Thyroid gland (tissue), 4 donors: ENCODE measurements at places on chromosomes 2 and 18. TPM values are rescaled to one million over a fixed set of nuclear protein-coding genes. Genes with fewer than 3 reads are reported as not detected.
A peak's percentile ranks its signal among the peaks of the same experiment; 100 is the strongest.

DNA sequence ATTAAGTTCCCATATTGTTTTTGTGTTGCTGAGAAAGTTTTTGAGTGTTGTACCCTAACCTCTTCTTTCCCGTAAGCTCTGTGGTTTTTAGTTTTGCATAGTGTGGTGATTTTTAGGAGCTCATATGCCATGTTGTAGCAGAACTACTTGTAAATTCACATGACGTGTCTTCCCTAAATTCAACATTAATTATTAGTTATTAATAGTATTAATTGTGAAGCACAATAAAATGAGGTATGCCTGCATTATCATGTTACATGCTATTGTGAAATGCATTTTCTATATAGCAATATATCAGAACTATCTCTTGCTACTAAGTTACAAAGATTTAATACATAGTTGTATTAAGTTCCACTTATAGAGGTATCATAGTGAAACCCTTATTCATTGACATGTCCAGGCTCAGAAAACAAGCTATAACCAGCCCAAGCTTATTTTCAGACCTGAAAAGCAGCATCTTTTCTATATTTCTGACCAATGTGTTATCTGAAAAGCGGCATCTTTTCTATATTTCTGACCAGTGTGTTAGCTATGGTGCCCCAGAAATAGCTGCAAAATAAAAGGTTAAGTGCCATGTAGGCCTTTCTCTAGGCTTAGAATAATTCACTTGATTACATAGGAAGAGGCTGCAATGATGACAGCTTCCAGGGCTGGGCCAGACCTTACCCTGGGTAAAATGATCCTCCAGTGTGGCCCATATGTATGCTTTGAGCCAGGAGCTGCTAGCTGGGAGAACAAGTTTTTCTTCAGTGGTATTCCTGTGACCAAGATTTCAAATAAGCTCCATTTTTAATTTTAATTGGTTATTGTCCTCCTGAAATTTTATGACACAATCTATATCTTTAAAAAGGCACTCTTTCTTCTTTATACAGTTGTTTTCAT is 21.6 kb downstream of the EPAS1 start:
- no peak overlapping the region for H3K4me3 ChIP-seq
- H3K36me3 ChIP-seq = no peaks in the 10 kb centered on the region
- DNase-seq = no peak
- peaks cover 35% of the 10 kb centered on the region for H3K4me1 ChIP-seq
- H3K27ac ChIP-seq = no peak overlapping the region
- no peaks in the 10 kb centered on the region for H3K27me3 ChIP-seq

DNA sequence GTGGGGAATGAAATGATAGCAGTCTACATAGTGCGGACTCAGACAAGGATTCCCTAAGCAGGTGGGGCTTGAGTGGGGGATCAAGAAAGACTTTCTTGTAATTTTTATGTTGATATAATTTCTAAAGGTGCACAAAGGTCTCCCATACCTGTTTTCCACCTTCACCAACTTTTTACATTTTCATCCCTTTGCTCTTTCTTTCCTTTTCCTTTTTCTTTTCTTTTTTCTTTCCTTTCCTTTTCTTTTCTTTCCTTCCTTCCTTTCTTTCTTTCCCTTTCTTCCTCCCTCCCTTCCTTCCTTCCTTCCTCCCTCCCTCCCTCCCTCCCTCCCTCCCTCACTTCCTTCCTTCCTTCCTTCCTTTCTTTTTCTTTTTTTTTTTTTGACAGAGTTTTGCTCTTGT is 10.1 kb upstream of the TRMT61B start:
- no peak overlapping the region for H3K27ac ChIP-seq
- no peaks in the 10 kb centered on the region for H3K36me3 ChIP-seq
- H3K4me1 ChIP-seq = no peaks in the 10 kb centered on the region
- no peak for DNase-seq
- H3K4me3 ChIP-seq = no peak overlapping the region
- no peaks in the 10 kb centered on the region for H3K27me3 ChIP-seq

DNA sequence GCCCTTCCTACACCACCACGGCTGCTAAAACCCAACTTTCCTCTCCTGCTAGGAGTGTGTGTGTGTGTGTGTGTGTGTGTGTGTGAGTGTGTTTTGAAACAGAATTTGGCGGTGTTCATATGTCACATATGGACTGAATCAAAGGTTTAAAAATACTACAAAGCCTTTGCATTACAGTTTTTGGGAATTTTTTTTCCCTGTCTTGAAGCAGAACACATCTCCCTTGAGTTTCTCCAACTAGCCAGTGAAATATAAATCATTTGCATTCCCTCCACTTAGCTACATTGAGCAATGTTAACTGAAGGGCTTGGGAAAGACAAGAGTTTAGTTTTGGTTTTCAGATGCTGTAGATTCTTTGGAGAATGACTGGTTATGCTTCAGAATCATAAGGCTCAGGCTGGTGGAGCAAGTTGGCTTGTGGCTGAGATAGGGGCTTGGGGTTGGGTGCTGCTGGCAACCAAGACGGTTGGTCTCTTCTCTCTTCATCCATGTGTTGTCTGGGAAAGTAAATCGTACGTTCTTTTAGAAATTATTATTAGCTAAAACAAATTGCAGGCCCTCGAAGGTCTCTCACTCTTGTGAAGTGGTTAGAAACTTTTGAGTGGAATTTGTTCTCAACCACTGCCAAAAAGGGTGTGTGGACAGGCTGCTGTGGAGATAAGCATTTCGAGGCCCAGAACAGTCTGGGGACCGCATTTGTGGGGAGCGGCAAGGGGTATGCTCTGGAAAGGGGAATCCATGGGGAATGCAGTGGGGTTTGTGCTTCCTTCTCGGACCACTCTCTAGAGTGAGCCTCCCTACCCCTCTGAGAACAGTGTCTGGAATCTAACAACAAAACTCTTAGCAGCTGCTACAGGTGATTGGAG is 1.4 kb downstream of the NRP2 start:
- H3K27ac ChIP-seq = peak overlapping the region; percentile 80
- peaks cover 36% of the 10 kb centered on the region for H3K4me1 ChIP-seq
- H3K4me3 ChIP-seq = peak overlapping the region; percentile 10
- H3K27me3 ChIP-seq = no peaks in the 10 kb centered on the region
- DNase-seq = no peak

DNA sequence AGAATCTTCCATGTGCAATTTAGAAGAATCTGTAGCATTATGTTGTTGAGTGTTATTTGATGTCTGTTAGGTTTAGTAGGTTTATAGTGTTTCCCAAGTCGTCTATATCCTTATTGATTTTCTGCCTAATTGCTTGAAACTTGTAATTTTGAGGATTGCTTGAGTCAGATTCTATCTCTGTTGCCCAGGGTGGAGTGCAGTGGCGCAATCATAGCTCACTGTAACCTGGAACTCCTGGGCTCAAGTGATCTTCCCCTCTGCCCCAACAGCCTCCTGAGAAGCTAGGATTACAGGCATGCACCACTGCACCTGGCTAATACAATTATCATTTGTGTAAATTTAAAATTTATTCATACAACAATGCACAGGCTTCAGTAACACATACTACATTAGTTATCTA is 3.1 kb upstream of the TCF23 start:
- no peaks in the 10 kb centered on the region for H3K4me1 ChIP-seq
- H3K36me3 ChIP-seq = no peaks in the 10 kb centered on the region
- H3K27me3 ChIP-seq = no peaks in the 10 kb centered on the region
- H3K4me3 ChIP-seq = no peak overlapping the region
- no peak for DNase-seq

DNA sequence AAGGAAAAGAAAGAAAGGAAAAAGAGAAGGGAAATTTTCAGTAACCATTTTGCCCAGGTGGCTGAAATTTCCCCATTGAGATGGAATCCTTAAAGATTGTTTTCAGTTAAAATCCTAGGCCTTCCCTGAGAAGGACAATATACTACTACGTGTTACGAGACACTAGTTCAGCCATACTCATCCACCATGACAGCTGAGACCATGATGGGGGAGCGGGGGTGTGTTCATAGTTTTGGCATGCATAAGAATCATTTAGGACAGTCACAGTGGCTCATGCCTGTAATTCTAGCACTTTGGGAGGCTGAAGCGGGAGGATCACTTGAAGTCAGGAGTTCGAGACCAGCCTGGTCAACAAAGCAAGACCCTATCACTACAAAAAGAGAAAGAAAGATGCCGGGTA is 28.0 kb downstream of the PLA2R1 start:
- no peaks in the 10 kb centered on the region for H3K27me3 ChIP-seq
- peaks cover 26% of the 10 kb centered on the region for H3K4me1 ChIP-seq
- H3K27ac ChIP-seq = peak overlapping the region; percentile 6
- H3K4me3 ChIP-seq = no peak overlapping the region

DNA sequence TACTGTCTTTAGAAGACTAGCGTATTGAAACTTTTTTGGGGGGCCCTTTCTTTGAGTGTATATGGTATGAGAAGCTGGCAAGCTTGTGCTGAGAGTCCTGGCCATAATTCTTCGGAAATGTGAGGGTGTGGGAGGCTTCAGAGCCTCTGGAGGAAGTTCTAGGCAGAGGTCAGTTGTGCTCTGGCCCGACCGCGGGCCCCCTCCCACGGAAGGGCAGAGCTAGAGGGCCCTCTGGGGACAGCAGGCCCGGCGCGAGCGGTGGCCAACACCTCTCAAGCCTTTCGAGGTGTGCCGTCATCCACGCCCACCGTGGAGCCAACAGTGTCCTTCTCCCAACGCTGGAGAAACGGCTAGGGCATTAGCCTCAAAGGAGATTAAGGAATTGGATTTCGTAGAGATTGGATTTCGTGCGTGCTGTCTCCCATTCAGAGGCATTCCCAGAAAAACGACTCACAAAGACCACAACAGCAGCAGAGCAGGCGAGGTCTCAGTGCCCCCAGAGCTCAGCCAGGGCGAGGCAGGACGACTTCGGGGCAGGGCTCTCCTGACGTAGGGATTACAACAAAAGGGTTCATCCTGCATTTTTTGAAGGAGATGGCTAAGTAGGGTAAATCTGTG is 2.2 kb upstream of the MTCL1 start:
- H3K4me1 ChIP-seq = peaks cover 19% of the 10 kb centered on the region
- H3K27ac ChIP-seq = no peak overlapping the region
- H3K36me3 ChIP-seq = no peaks in the 10 kb centered on the region
- no peak for DNase-seq
- no peak overlapping the region for H3K4me3 ChIP-seq

DNA sequence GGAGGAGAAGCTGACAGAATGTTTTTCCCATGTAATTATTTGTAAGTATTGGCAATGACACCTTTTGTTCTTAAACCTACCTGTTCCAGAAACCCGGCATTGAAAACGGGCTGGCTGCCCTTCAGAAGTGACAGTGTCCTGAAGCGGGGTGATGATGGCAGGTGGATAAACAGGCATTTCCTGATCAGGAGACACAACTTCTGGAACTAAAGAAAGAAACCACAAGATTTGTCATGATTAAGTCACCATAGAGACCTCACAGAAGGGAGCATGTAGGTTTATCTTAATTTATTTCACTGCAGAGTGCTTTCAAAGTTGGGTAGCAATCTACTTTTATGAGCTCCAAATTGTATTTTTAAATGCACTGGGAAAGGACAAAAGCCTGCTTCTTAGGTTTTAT is 43.1 kb downstream of the TTN start:
- H3K27ac ChIP-seq = no peak overlapping the region
- H3K36me3 ChIP-seq = no peaks in the 10 kb centered on the region
- DNase-seq = no peak

- H3K4me3 ChIP-seq = no peak overlapping the region
- no peaks in the 10 kb centered on the region for H3K36me3 ChIP-seq
- DNase-seq = no peak
- H3K27me3 ChIP-seq = no peaks in the 10 kb centered on the region
- H3K4me1 ChIP-seq = no peaks in the 10 kb centered on the region
Observed at GRCh38 chr18:77374446-77374805, 124.8 kb downstream of the GALR1 start.

GRCh38 chr2:42009657-42010580 is 37.9 kb upstream of the PKDCC start:
- H3K4me1 ChIP-seq = no peaks in the 10 kb centered on the region
- H3K36me3 ChIP-seq = no peaks in the 10 kb centered on the region
- no peak overlapping the region for H3K4me3 ChIP-seq
- no peak for DNase-seq

- H3K27ac ChIP-seq = no peak overlapping the region
- H3K36me3 ChIP-seq = no peaks in the 10 kb centered on the region
- no peak for DNase-seq
- peaks cover 7% of the 10 kb centered on the region for H3K4me1 ChIP-seq
- no peaks in the 10 kb centered on the region for H3K27me3 ChIP-seq
Observed at GRCh38 chr2:202945-203344, 60.9 kb downstream of the SH3YL1 start.

DNA sequence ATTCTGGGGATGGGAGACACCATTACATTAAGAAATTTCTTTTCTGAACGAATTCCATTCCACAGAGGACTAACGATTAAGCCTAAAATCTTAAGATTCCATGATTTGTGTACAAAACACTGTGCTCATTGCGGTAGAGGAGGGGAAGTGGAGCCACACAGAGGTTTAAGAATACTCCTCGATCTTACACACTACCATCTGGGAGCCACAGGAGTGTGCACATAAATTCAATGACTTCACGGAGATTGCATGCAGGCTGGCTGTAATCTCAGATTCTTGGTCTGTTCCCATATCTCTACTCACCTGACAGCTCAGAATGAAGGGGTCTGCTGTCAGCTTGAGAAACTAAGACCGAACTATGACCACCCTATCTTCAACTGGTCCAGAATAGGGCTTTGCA is 762 bp downstream of the VPS4B start:
- peaks cover 7% of the 10 kb centered on the region for H3K4me1 ChIP-seq
- no peaks in the 10 kb centered on the region for H3K36me3 ChIP-seq
- H3K27ac ChIP-seq = peak overlapping the region; percentile 92
- no peaks in the 10 kb centered on the region for H3K27me3 ChIP-seq
- DNase-seq = no peak

GRCh38 chr2:96345438-96345837 is 9.9 kb downstream of the NCAPH start:
- no peaks in the 10 kb centered on the region for H3K27me3 ChIP-seq
- DNase-seq = no peak
- H3K27ac ChIP-seq = no peak overlapping the region
- H3K4me3 ChIP-seq = no peak overlapping the region

- H3K27ac ChIP-seq = no peak overlapping the region
- H3K27me3 ChIP-seq = peaks cover 91% of the 10 kb centered on the region
- peaks cover 63% of the 10 kb centered on the region for H3K4me1 ChIP-seq
- no peaks in the 10 kb centered on the region for H3K36me3 ChIP-seq
- DNase-seq = no peak
- H3K4me3 ChIP-seq = no peak overlapping the region
Observed at GRCh38 chr2:174338147-174338605, 3.4 kb downstream of the SP9 start.

GRCh38 chr2:225011585-225011984 is 30.7 kb downstream of the DOCK10 start:
- H3K27me3 ChIP-seq = no peaks in the 10 kb centered on the region
- no peak for DNase-seq
- H3K36me3 ChIP-seq = no peaks in the 10 kb centered on the region
- H3K4me3 ChIP-seq = no peak overlapping the region

GRCh38 chr2:184564092-184564491 is 34.2 kb upstream of the ZNF804A start:
- no peaks in the 10 kb centered on the region for H3K36me3 ChIP-seq
- no peaks in the 10 kb centered on the region for H3K27me3 ChIP-seq
- no peak overlapping the region for H3K27ac ChIP-seq
- H3K4me3 ChIP-seq = no peak overlapping the region
- no peaks in the 10 kb centered on the region for H3K4me1 ChIP-seq

The NMUR1 gene
- 0.67 TPM for total RNA-seq

The C2orf78 gene
- not detected for total RNA-seq

The FN1 gene
- 89.1 TPM for total RNA-seq

The FABP1 gene
- total RNA-seq = not detected

The LOXL3 gene
- 1.5 TPM for total RNA-seq

The MC4R gene
- total RNA-seq = not detected

The XDH gene
- total RNA-seq = not detected
